NCI-H510A (cell line): ENCODE measurements at places on chromosomes 7 and 10.

- no peak for DNase-seq
These were observed 88.2 kb upstream of the DUSP5 start for GRCh38 chr10:110409488-110409887.

DNA sequence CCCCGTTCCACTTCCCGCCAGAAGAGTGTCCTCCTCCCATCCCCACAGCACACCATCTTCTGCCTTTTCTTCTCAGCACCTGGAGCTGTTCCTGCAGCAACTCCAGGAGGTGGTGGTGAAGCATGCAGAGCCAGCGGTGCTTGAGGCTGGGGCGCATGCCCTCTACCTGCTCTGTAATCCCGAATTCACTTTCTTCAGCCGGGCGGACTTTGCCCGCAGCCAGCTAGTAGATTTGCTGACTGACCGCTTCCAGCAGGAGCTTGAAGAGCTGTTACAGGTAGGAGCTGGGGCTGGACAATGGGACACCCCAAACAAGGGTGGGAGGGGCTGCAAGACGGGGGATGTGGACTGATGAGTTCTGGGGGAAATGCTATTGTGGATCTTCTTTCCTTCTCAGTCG lies 19.1 kb upstream of the PVRIG start:
- DNase-seq, result no peak

- DNase-seq, result no peak
These were observed 153.6 kb downstream of the CELF2 start for GRCh38 chr10:11170993-11171851.

DNA sequence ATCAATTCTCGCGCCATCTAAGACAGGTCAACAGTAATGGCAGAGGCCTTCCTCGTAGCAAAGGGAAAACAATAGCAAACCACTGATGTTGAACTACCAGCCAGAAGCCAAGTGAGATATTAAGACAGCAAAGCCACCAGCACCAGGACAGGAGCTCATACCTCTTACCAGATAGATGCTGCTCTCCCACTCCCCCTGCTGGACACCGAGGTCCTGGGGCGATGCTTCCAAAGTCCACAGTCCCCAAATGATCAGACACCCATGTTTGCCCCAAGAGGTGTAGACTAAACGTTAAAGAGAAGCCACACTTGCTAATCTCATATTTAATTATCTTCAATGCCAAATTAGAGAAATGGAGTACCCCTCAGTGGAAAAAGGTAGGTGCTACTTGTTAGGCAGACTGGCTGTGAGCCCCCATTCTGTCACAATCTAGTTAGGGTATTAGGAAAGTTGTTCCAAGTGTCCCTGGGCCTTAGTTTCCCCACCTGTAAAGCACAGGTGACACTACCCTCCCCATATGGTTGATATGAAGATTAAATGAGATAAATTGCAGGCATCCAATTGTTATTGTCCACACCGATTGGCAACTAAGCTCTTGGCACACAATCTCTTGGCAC lies 39.9 kb downstream of the TOMM7 start:
- no peak for DNase-seq

DNA sequence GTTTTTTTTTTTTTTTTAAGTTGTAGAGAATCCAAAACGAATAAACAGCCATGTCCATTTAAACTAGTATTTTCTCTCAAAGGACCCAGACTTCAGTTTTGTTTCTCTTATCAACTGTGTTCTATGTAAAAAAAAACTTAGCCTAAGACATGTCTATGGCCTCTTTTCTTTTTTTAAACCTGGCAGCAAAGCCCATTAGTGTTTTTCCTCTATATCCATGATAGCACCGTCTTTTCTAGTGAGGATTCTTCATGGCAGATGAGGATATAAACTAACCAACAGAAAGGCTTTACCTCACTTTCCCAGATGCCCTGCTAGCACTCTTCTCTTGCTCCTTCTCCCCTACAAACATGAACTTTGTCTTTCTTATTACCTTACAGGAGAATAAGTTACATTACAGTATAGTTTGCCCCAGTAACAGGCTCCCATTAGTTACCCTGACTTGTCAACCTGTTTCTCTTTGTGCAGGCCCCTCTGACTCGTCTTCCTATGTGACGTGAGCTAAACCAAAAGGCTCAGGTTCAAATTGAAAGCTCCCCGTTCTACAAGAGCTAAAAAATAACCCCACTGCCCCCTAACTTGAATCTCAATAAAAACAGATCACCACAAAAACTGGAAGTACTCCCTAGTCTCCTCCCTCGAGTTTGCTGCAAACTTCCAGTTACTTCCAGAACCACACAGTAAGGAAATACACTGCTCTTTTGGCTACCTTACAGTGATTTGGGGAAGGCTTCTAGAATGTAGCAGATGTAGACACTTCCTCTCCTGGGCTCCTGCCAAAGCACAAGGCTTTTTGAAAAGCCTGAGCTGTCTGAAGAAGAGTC lies 20.1 kb downstream of the P4HA1 start:
- DNase-seq, result no peak

GRCh38 chr7:86733783-86734182 lies 90.1 kb downstream of the GRM3 start:
- no peak for DNase-seq

- DNase-seq, result no peak
These were observed 85.2 kb downstream of the ADARB2 start for GRCh38 chr10:1652151-1652550.

GRCh38 chr10:133529576-133529946 lies 2.4 kb downstream of the CYP2E1 start:
- DNase-seq, result no peak

- no peak for DNase-seq
These were observed 608 bp downstream of the ACHE start for GRCh38 chr7:100894860-100895700.

- no peak for DNase-seq
These were observed 438.0 kb upstream of the MGMT start for GRCh38 chr10:129029051-129029450.

- peak; percentile 21 for DNase-seq
These were observed 105.4 kb upstream of the ZMIZ1 start for GRCh38 chr10:78963074-78964034.

DNA sequence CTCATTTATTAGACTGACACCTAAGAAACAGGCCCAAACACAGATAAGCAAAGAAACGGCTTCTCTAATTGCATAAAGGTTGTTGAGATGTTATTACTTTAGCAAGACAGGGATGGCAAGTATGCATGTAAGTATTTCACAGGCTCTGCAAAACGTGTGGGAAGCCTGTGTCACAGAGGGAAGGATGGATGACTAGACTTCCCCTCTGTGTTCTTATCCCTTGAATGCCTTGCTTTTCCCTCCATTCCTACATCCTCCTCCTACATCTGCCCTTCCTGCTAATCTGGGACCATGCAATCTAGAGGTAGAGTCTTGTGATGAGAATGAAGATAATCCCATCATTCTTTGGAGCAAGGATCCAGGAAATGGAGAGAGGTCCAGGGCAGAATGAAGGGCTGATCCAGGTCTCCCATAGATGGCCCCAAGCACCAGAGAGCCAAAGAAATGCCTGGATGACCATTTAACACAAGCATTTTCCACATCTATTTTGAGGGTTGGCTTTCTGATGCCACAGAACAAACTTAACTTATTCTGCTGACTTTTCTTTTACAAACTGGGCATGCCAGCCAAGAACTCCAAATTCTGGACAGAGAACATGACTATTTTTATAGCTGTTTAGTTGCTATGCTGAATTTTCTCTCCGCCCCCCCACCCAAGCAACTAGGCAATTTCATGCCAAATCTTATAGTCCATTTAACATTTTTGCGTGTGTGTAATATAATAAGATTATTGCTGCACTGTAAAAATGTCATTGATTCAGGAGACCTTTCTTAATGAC lies 48.1 kb downstream of the NRP1 start:
- no peak for DNase-seq

GRCh38 chr10:124558339-124559321 lies 97.0 kb downstream of the LHPP start:
- no peak for DNase-seq

DNA sequence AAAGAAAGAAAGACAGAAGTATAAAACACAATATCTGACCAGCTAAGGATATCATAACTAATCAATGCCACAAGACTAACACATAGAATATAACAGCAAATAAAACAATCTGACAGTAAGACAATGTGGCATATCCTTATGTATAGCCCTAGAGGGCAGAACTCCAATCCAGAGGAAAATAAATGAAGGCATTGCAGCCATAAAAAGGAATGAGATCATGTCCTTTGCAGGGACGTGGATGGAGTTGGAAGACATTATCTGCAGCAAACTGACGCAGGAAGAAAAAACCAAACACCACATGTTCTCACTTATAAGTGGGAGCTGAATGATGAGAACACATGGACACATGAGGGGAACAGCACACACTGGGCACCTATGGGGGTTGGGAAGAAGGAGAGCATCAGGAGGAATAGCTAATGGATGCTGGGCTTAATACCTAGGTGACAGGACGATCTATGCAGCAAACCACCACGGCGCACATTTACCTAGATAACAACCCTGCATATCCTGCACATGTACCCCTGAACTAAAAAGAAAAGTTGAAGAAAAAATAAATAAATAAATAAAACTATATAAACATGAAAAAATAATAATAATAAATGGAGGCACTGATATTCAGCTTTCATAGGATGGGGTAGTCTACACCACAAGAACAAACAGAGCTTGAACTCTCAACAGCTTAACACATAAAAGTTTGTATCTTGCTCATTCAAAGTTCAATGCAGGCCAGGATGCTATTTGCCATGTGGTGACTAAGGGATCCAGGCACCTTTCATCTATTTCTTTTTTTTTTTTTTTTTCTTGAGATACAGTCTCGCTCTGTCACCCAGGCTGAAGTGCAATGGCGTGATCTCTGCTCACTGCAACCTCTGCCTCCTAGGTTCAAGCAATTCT lies 66.1 kb upstream of the KAT6B start:
- DNase-seq, result no peak

DNA sequence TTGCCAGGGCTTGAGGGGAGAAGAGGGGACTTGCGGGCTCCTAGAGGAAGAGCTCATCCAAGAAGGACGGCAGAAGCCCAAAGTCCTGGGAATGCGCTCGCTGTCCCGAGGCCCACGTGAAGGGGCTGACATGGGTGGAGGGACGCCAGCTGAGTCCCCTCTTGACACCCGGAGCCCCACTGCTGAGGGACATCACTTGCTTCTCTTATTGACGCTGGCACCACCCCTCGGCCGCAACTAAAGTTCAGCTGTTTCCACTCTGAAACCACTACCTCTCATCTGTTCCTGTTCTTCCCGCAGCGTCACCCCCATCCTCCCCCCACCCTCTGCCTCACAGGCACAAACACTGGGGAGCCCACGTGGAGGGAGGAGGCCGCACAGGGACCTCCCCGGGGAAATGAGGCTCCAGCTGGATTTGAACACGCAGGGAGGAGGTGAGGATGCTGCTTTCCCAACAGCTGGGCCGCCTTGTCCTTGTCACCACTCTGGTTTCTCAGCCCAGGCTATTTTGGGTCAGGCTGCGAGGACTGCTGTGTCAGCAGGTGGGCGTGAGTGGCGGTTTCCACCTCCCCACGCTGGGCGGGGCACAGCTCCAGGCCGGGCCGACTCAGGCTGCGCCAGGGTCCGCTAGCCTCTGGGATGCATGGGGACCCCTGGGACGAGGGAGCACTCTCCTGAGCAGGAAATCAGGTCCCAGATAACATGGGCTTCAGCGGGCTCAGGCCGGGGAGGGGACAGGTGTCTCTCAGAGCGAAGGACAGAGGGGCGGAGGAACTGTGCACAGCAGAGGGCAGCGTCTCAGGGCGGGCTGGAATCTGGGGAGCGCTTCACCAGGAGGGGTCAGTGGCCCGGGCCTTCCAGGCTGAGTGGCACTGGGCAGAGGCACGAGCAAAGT lies 156.3 kb downstream of the ZNF248 start:
- DNase-seq, result no peak

- no peak for DNase-seq
These were observed 55.1 kb upstream of the CALN1 start for GRCh38 chr7:72467237-72467636.

GRCh38 chr10:107813451-107814162 lies 649.1 kb upstream of the SORCS1 start:
- DNase-seq, result no peak

DNA sequence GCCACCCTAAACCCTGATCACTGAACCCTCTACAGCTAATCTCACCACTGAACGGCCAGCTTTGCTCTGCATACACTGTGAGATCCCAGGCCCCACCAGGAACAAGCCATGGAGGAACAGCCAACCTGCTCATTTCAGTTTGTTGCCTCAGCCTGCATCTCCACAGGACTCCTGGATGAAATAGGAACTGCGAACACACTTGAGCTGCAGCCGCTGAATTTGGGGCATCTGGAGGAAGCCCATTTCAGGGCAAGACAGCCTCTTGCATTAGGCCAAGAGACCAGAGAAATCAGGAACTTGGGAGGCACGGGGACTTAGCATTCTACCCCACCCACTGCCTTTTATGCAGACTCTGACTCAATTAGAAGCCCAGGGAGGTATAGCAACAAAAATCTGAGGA lies 14.5 kb upstream of the EGR2 start:
- DNase-seq, result no peak

- no peak for DNase-seq
These were observed 13.9 kb downstream of the CTTNBP2 start for GRCh38 chr7:117859246-117859812.

DNA sequence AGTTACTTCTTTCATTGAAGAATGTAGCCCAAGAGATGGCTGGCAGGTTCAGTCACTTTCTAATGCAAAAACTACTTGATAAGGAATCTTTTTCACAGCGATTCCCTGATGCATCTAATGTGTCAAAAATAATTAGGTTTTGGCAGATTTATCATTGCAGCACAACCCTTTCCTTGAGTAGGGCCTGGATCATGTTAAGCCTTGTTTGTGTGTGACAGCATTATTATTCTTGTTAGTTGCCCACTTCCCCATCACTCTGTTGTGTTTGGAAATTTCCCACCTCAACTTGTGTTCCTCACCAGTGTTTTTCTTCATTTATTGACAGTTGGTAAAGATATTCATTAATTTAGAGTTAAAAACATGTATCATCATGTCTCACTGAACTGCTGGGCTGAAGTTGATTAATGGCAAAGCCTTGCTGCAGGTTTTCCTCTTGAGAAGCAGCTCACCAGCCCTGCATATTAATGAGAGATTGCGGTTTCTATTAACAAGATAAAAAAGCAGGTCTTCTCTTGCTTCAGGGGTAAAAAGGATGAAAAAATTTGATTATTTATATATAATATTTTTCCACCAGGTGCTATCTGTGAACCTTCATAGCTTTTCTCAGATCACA lies 233.3 kb upstream of the MDFIC start:
- no peak for DNase-seq

DNA sequence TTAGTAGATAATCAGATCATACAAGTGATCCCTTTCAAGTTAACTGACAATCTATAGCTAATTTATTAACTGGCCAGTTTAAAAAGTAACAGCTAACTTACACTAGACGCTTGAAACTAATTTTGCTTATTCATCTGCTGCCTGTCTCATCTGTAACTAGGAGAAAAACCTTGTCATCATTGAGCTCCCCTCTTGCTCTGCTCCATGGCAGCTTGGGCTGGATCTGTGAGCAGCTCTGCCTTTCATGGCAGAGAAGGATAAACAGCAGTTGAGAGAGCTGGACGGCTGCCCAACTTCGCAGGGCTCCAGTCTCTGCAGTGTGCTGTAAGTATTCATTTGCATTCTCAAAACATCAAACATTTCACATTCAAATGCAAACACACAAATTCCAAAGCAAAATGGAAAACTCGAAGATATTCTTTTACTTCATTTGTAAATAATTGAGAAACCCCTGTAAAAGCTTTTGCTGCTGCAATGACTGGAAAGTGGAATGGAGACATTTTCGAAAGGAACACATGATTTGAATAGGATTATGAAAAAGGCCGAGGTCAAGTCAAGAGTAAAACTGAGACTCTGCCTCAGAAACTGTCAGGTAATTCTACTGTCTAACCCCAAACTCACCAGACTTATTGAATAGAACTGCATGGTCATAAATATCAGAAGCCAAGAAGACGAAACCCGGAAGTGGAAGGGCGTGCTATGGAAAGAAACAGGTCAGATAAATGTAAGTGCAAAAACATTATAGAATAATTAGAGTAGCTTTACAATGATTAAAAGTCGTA lies 17.6 kb downstream of the SLC35B4 start:
- no peak for DNase-seq
